ENCODE measurements at places on chromosomes 6 and 20. TPM values are rescaled to one million over a fixed set of nuclear protein-coding genes. Genes with fewer than 3 reads are reported as not detected.

DAAM2 gene
- 8.3 TPM for polyA plus RNA-seq

ATRN gene
- 20.3 TPM for polyA plus RNA-seq

TXNDC5 gene
- polyA plus RNA-seq: 238 TPM

SLC52A3 gene
- polyA plus RNA-seq: 0.35 TPM

ZNF391 gene
- 6.9 TPM for polyA plus RNA-seq

COMMD7 gene
- polyA plus RNA-seq: 106 TPM

MTRF1L gene
- polyA plus RNA-seq: 19.0 TPM

AVP gene
- 1.2 TPM for polyA plus RNA-seq

Data from hepatocyte (in vitro differentiated cells).